ENCODE measurements at places on chromosomes 1 and 21. TPM values are rescaled to one million over a fixed set of nuclear protein-coding genes. Genes with fewer than 3 reads are reported as not detected.

TRIM67 gene
- total RNA-seq: 0.03 TPM

FAM163A gene
- total RNA-seq: 0.06 TPM

TIPRL gene
- 11.9 TPM for total RNA-seq

TDRD10 gene
- total RNA-seq: 0.84 TPM

AIRE gene
- total RNA-seq: not detected

KCNJ9 gene
- total RNA-seq: not detected

PSMD4 gene
- total RNA-seq: 82.2 TPM

PDZK1IP1 gene
- 55.9 TPM for total RNA-seq

TRIM46 gene
- total RNA-seq: 0.32 TPM

C1QC gene
- total RNA-seq: 5.5 TPM

IFI44L gene
- 3.9 TPM for total RNA-seq

VN1R5 gene
- not detected for total RNA-seq

DYRK3 gene
- 5.8 TPM for total RNA-seq

FAM43B gene
- 0.28 TPM for total RNA-seq

NCAM2 gene
- 1.00 TPM for total RNA-seq

TMOD4 gene
- 0.59 TPM for total RNA-seq

STYXL2 gene
- total RNA-seq: 0.12 TPM

MDM4 gene
- 37.8 TPM for total RNA-seq

G0S2 gene
- total RNA-seq: 8.3 TPM

TTLL7 gene
- total RNA-seq: 18.2 TPM

XCL2 gene
- not detected for total RNA-seq

VPS72 gene
- total RNA-seq: 28.9 TPM

YOD1 gene
- total RNA-seq: 2.4 TPM

PADI1 gene
- total RNA-seq: not detected

PCAT6 gene
- total RNA-seq: 0.31 TPM

ANKRD65 gene
- 16.1 TPM for total RNA-seq

CASZ1 gene
- 15.7 TPM for total RNA-seq

OR4F16 gene
- 0.23 TPM for total RNA-seq

PLA2G2C gene
- not detected for total RNA-seq

SLC6A9 gene
- total RNA-seq: 2.1 TPM

SFN gene
- total RNA-seq: 0.29 TPM

FHL3 gene
- 7.4 TPM for total RNA-seq

CD164L2 gene
- 0.60 TPM for total RNA-seq

SYT6 gene
- 2.8 TPM for total RNA-seq

KMO gene
- total RNA-seq: not detected

DNM3 gene
- 0.87 TPM for total RNA-seq
